Putamen (tissue), 1 donor: ENCODE measurements at places on chromosomes 1 and 21.
A peak's percentile ranks its signal among the peaks of the same experiment; 100 is the strongest.

- peak; percentile 78 for DNase-seq
Measured at GRCh38 chr21:28332796-28333195, 659.9 kb downstream of the LTN1 start.

DNA sequence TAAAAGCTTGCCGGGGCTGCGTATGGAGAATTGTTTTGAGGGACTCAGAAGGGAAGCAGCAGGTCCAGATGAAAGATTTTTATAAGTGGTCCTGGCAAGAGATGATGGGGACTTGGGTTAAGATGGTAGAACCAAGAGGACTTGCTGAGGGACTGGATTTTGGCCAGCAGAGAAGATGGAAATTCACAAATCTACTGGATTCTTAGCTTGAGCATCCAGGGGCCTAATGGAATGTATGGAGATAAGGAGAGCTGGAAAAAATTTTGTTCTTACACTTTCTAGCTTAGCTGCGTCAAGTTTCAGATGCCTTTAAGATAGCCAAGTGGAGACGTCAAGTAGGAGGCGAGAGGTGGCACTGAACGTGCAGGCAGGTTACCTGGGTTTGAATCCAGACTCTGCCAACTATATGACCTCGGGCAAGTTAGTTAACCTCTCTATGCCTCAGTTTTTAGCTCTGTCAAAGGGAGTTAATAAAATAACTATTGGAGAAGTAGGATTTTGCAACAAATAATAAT lies 3.4 kb upstream of the RBP7 start:
- no peak for DNase-seq

DNA sequence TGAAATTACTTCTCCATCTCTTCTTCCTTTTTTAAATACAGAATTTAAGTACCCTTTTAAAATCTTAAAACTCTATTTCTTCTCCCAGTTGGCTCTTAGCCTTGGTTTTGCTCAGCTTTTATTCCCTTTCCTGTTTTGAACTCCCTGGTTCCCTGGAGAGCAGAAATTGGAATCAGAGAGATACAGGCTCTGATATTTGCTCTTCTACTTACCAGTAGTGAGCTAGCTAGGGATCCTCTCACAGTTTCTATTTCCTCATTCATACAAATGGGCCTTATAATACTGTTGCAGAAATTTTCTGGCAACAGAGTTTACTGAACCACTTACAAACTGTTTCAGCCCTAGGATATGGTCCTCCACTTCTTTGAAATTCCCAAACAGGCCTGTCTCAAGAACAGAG lies 606.3 kb downstream of the NUF2 start:
- DNase-seq, result no peak

DNA sequence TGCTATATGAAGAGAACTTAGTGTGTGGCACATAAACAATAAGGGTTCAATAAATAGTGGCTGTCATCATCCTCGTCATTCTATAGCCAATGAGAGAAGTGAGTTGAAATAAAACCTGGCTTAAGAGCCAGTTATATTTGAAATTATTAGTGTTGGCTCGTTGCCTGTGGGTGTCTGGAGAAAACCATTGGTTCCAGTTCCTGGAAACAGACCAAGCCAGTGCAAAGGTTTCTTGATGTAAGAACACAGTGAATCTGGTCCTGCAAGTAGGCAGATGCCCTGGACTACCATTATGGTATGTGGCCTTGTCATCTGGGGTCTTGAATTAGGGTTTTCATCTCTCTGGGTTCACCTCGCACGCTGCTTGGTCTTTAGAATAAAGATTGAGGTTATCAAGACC lies 43.3 kb downstream of the URB2 start:
- DNase-seq, result no peak

GRCh38 chr1:54171016-54171415 lies 18.2 kb upstream of the CDCP2 start:
- peak; percentile 24 for DNase-seq

DNA sequence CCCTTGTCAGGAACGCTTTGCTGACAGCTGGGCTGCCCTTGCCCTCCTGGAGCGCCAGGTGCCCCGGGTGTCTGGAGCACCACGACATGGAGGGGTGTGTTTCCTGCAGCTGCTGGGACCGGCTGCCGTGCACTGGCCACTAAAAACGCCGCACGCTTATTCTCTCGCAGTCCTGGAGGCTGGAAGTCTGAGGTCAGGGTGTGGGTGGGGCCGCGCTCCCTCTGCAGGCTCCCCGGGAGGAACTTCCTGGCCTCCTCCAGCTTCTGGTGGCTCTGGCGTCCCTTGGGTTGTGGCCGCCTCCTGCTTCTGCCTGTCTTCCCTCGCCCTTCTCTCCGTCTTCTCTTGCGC lies 28.0 kb upstream of the PLCH2 start:
- no peak for DNase-seq

DNA sequence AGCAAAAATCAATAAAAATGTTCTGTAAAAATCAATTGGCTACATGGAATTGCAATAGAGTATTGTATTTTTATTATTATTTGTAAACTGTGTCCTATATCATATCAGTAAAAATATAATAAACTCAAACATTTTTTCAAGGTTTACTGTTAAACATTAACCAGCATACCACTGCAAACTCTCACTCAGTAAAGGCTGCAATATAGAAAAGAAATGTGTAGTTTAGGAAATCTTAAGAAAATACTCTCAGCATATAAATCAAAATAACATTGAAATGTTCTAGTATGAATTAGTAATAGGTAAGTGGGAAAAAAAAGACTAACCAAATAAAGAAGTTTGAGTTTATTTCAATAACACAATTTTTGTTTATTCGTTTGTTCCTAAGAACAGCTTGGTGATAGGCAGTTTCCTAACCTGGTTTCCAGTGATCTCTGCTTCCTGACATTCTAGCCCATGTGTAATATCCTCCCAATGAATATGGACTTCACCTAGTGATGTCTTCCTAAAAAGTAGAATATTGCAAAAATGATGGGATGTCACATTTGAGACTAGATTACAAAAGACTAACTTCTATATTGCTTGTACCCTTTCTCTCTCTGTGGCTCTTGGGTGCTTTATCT lies 870.1 kb downstream of the BRINP3 start:
- no peak for DNase-seq

DNA sequence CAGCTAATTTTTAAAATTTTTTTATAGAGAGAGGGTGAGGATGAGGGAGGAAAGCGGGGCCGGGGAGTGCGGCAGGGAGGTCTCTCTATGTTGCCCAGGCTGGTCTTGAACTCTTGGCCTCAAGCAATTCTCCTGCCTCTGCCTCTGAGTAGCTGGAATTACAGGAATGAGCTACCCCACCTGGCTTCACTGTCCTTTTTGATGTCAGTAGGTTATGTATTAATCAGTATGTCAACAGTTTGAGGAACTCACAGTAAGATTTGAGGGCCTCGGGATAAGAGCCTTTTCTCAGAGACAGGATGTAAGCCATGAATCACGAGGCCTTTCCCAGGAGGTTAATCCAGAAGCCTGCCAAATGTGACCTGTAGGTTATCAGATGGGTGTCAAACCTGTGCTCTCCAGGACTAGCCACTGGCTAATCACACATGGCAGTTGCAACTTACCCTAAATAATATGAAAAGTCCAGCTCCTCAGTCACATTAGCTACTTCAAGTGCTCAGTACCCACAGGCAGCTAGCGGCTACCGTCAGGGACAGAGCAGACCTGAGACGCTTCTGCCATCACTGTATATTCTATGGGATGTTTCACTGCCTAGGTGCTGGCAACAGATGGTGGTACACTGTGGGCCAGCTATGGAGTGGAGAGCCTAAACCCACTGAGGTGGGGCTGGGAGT lies 33.1 kb downstream of the TRIM67 start:
- DNase-seq, result no peak

GRCh38 chr1:48039088-48040054 lies 42.2 kb upstream of the TRABD2B start:
- no peak for DNase-seq

DNA sequence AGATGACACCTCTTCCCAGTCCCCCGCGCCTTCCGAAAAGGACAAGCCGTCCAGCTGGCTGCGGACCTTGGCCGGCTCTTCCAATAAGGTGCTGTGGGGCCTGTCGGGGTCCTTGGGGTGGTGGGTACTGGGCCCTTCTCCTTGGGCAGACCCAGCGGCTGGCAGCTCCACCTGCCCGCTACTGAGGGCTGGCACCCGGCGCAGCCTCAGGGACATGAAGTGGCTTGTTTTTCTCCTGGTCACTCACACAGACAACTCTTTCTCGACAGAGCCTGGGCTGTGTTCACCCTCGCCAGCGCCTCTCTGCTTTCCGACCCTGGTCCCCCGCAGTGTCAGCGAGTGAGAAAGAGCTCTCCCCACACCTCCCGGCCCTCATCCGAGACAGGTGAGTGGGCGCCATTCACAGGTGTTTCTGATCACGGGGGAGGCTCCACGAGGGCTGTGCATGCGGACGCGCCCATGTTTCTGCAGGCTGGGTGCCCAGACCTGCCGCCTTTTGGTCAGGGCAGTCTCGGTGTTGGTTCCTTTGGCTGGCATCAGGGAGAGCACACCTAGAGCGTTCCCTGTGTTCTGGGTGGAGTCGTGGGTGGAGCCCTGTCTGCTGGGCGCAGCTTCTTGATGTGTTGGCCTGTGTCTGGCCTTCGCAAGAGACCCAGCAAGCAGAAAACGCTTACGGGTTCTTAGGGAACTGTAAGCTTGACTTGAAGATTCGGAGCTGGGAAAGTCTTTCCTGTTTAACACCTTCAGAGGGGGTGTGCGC lies 75.1 kb downstream of the SKI start:
- DNase-seq, result no peak

- no peak for DNase-seq
Measured at GRCh38 chr1:36251794-36252481, 27.7 kb downstream of the THRAP3 start.

GRCh38 chr1:228156941-228157728 lies 7.4 kb downstream of the GJC2 start:
- no peak for DNase-seq

DNA sequence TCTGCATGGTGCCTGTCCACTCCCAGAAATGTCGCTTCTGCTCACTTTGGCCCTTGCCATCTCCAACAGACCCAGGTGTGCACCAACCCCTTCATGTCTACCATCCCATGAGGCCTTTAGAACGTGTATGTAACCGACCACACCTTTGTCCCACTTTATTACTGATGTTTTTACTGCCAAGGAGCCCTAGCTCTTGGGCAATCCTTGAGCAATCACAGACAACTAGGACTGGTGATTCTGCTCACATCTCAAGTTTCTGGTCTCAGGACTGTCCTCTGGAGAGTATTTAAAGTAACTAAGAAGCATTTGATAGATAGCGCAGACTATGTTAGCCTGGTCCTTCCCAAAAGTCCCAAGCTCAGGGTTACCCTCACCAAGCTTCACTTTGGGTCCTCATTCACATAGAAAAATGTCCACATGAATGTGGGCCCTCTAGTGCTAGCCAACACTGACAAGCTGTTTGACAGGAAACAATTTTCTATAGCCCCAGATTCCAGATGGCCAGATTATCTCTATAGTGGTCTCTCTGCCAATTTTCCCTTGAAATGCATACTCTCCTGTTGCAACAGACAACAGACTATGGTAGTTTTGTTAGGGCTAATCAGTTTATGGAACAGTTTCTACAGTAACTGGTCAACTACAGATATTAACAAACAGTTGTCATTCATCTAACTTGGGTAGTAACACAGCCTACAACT lies 6.9 kb upstream of the TMEM81 start:
- DNase-seq, result no peak

- DNase-seq, result no peak
Measured at GRCh38 chr1:51058858-51059257, 43.2 kb upstream of the C1orf185 start.

DNA sequence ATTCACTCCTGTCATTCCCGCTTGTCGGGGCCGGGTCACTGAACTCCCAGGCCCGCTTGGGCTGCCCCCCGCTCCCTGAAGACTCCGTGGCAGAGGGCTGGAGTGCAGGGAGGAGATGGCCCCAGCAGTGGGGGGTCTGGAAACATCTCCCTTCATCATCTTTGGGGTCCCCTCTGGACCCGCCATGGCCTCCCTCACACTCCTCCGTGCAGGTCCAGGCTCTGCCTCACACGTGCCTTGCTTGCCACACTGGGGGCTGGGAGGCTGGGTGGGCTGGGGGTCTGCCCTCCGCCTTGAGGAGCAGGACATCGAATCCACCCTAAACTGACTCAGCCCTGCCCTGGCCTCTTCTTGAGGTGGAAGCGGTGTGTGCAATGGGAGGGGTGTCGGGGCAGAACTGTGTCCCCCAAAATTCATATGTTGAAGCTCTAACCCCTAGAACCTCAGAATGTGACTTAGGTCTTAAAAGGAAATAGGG lies 35.2 kb downstream of the POFUT2 start:
- no peak for DNase-seq

- DNase-seq, result no peak
Measured at GRCh38 chr1:174058624-174059023, 36.5 kb upstream of the RC3H1 start.

- DNase-seq, result no peak
Measured at GRCh38 chr1:242128951-242129502, 130.1 kb upstream of the MAP1LC3C start.

DNA sequence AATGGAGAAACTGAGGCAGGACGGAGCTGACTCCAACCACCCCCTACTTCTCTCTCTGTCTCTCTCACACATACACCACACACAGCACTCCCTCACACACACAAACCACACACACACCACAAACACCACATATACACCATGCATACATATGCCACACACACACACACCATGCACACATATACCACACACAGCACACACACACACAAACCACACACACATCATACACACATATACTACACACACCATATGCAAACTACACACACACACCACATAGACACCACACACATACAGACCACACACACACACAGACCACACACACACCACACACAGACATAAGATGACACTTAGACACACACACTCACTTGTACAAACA lies 94.3 kb downstream of the RIPK4 start:
- DNase-seq, result no peak
